ENCODE measurements at places on chromosomes 3 and 15. TPM values are rescaled to one million over a fixed set of nuclear protein-coding genes. Genes with fewer than 3 reads are reported as not detected.

CLEC3B gene
- 33.4 TPM for total RNA-seq

NUP210 gene
- not detected for total RNA-seq

SCG5 gene
- total RNA-seq = 1.8 TPM

SMAD6 gene
- total RNA-seq = 7.7 TPM

STRIT1 gene
- not detected for total RNA-seq

CHST13 gene
- not detected for total RNA-seq

PGBD4 gene
- 1.8 TPM for total RNA-seq

MLF1 gene
- 4.4 TPM for total RNA-seq

BTLA gene
- total RNA-seq = not detected

GP9 gene
- total RNA-seq = not detected

GHSR gene
- total RNA-seq = not detected

NR2F2 gene
- 21.5 TPM for total RNA-seq

MOBP gene
- not detected for total RNA-seq

HDDC3 gene
- 15.8 TPM for total RNA-seq

TMEM108 gene
- not detected for total RNA-seq

CAND2 gene
- total RNA-seq = 1.1 TPM

IRAK2 gene
- 5.5 TPM for total RNA-seq

TMC3 gene
- total RNA-seq = not detected

HTR3E gene
- not detected for total RNA-seq

CATSPER2 gene
- 0.39 TPM for total RNA-seq

AGBL1 gene
- total RNA-seq = not detected

PSMA4 gene
- total RNA-seq = 180 TPM

ADAMTS7 gene
- 12.1 TPM for total RNA-seq

KNG1 gene
- total RNA-seq = not detected

FAM174B gene
- 1.8 TPM for total RNA-seq

PARP15 gene
- 0.20 TPM for total RNA-seq

DUOX1 gene
- total RNA-seq = under 0.01 TPM

CIB2 gene
- under 0.01 TPM for total RNA-seq

CRABP1 gene
- total RNA-seq = not detected

All from subcutaneous preadipocyte (primary cell).